ENCODE measurements at places on chromosomes 3 and 15.

DNA sequence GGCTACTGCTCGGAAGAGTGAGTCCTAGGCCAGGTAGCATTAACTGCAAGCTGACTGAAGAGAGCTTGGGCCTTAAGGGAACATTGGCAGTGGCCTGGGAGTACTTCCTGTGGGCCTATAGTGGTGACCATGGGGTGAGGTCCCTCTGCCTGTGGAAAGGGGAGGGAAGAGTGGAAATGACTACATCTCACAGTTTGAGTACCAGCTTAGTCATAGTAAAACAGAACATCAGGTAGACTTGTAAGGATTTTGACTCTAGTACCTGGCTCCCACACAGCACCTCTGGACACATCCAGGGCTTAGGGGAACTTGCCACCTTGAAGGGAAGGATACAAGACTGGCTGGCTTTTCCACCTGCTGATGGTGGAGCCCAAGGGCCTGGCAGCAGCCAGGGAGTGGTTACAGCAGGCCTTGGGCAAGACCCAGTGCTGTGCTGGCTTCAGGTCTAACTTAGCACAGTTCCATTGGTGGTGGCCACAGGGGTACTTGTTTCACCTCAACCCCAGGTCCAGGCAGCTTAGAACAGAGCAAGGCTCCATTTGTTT is 147.8 kb downstream of the SLC9A9 start:
- no peak for DNase-seq

DNA sequence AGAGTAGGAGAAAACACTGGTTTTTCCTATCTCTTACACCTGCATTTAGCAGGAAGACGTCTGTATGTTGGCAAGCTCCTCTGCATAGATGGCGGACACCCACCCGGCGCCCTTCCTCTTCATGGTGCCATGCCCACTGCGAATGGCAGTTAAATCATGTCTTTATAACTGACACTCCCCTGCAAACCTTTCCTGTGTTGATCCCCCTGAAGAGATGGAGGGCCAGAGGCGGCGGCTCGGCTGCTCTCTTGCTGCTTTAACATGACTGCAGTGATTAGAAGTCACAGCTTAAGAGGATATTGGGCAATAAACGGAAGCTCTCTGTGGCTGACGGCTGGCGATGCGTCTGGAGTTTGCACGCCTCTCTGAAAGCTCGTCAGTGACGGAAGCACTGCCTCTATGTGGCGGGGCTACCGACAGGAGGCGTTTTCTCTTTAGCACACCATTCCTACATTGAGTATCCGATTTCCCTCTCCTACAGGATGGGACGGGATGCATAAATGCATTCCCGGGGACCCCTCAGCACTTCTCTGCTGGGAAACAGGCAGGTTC is 25.5 kb upstream of the SNRPA1 start:
- DNase-seq = peak; percentile 30

- no peak for DNase-seq
These were observed 1.1 kb upstream of the TRIM71 start for GRCh38 chr3:32816439-32817256.

DNA sequence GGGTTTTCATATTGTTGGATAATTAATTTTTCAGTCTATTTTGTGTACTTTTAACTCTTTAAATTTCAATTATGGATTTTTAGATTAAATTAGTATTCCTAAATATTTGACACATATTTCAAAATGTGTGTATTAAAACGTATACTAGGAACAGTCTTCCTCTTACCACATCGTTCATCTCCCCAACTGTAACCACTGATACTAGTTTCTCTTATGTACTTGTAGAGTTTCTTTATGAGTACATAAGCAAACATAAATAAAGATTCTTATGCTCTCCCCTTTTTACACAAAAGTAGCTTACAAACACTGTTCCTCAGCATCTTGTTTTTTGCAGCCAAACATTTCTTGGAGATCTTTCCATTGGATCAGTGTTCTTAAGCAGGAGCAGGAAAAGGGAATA is 45.9 kb downstream of the CMSS1 start:
- no peak for DNase-seq

GRCh38 chr15:41904541-41905005 is 10.7 kb upstream of the SPTBN5 start:
- DNase-seq = peak; percentile 66

GRCh38 chr3:169969174-169970095 is 2.8 kb downstream of the SEC62 start:
- DNase-seq = no peak

DNA sequence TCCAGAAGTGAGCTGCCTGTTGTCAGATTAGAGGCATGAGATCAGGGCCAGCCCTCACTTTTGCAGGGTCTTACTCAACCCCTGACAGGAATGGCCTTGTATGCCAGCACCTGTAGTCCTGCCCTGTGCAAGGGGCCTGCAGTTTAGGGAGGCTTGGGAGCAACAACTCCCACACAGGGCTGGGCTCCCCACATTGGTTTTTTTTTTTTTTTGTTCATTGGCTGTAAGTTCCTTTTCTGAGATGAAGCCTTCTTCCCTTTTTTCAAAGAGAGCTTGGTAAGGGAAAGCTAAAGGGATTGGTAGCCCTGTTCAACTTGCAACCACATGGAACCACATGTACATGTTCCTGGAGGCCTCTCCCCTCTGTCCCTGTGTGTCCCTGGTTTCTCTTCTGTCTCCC is 46.4 kb downstream of the TNFAIP8L3 start:
- DNase-seq = no peak

DNA sequence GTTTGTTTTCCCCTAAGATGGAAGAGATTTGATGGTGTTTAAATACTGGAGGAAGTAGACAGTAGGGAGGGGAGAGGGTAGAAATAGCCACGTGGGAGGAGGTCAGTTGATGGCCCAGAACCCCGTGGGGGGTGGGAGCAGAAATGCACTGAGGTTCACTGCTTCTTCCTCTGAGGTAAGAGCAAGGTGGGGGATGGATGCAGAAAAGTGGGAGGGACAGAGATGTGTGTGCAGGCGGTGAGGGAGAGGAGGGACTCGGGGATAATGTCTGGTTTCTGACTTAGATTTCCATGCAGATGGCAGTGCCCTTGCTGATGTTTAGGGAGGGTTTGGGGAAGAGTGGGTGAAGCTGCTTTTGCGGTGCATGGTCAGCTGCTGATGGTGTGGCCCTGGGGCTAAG is 102.9 kb downstream of the ARNT2 start:
- no peak for DNase-seq

GRCh38 chr3:37484884-37485559 is 310.6 kb upstream of the LRRFIP2 start:
- DNase-seq = no peak

GRCh38 chr3:149199474-149199873 is 22.2 kb downstream of the CP start:
- DNase-seq = no peak

DNA sequence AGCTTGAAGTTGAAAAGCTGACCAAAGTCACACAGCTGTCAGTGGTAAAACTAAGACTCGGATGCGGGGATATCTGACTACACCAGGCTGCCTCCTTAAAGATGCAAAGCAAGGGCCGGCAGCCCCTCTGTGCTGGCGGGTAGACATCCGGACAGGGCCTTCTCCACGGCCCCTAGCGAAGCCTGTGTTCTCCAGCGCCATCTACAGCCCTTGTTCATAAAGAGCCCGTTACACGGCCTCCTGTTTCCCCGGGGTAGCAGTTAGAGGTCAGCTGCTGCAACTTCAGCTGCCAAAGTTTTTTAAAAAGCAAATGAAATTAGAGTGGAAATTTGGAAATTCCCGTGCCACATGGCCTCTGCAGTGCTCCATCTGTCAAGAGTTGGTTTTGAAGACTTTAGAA is 383.0 kb downstream of the TBL1XR1 start:
- no peak for DNase-seq

DNA sequence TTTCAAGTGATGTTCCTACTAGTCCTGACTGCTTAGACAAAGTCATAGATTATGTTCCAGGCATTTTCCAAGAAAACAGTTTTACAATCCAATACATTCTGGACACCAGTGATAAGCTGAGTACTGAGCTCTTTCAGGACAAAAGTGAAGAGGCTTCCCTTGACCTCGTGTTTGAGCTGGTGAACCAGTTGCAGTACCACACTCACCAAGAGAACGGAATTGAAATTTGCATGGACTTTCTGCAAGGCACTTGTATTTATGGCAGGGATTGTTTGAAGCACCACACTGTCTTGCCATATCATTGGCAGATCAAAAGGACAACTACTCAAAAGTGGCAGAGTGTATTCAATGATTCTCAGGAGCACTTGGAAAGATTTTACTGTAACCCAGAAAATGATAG is 3.8 kb downstream of the TIPARP start:
- DNase-seq = no peak

DNA sequence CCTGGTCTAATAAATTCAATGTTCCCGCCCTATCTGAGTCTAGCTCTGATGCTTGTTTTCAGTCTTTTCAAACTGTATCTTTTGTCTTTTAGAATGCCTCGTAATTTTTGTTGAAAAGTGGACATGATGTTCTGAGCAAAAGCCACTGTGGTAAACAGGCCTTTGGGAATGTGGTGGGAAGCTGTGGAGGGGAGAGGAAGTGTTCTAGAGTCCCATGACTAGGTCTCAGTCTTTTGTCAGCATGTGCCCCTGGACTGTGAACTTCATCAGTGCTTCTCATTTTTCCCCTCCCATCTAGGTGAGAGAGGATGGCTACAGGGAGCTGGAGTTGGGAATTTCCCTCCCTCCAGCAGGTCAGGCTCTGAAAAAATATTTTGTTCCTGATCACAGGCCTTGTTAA is 33.7 kb downstream of the SUSD5 start:
- DNase-seq = no peak

DNA sequence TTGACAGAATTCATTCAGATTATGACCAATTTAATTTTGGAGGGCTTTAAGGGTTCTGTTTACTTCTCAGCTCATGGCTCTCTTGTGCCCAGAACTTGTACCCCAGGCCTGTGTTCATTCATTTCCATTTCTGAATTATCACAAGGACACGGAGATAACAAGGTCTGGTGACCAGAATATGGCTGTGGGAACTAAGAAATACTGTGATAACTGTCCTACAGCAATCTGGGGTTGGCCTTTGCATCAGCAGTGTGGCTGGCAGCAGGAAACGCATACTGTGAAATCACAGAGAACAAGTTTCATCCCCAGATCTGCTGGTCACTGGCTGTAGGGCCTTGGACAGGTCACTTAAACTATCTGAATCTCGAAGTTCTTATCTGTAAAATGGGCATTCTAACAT is 41.8 kb upstream of the TPM1 start:
- DNase-seq = no peak

GRCh38 chr3:193780397-193780796 is 187.4 kb downstream of the OPA1 start:
- no peak for DNase-seq

DNA sequence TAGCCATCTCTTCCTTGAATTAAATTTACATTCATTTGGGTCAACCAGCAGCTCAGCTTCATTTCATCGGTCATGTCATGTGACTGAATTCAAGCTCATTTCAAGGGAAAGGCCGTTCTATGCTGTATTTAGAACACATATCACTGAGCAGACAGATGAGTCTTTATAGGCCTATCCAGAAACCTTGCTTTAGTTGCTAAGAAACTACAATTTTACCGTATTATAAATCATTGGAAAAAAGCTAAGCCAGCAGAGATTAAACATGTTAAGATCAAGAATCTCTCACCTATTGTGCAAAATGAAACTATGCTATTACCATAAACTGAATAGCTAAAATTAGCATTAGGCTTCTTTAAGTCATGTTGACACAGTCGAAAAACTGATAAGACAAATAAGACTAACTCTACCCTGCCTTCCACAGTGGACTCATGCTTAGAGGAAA is 2.2 kb downstream of the NPTN start:
- no peak for DNase-seq

GRCh38 chr15:92365084-92365483 is 28.6 kb upstream of the ST8SIA2 start:
- DNase-seq = no peak

DNA sequence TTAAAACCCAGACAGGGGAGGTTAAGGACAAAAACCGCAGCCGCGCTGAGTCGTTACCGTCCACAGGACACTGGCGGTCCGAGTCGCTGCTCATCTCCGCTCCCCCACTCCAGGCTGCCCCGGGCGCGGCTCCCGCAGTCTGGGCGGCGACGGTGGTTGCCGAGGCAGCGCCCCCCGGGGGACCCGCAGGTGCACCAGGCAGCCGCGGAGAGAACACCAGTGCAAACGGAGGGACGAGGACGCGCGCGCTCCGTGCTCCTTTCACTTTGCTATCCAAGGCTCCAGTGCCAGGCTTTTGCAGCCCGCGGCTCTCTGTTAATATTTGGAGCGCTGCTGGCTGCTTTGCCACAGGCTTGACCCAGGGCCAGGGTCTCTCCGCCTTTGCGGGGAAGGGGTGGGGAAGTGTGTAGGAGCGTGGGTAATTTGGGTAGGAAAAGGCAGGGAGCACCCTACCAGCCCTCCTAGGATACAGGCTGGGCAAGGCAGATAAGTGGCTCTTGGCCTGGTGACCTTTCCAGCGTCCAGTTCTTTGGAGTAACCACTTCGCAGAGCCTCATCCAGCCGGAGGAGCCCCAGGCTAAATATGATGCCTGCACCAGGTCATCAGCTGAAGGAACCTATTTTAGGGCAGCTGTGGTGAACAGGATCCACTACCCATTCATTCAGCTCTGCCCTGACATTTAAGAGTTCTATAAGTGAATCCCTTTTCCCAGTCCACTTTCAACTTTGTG is at the start of gene GADL1:
Gene GADL1, minus strand, starts transcription at position 141 of the 731 bp plus-strand sequence. Its CDS starts 47 bp downstream, at position 94.
- DNase-seq = no peak

DNA sequence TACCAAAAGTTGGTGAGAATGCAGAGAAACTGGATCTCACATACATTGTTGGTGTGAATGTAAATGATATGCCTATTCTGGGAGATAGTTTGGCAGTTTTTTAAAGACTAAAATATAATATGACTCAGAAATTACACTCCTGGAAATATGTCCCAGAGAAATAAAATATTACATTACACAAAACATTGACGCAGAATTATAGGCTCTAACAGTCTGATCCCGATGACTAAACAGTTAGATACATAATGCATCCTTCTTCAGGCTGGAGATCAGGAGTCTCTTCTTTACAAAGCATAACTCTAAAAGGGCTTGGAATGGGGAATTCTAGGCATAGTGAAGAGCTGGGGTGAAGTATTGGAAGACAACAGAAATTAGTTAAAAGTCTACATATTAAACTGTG is 586.2 kb upstream of the NECTIN3 start:
- DNase-seq = no peak

DNA sequence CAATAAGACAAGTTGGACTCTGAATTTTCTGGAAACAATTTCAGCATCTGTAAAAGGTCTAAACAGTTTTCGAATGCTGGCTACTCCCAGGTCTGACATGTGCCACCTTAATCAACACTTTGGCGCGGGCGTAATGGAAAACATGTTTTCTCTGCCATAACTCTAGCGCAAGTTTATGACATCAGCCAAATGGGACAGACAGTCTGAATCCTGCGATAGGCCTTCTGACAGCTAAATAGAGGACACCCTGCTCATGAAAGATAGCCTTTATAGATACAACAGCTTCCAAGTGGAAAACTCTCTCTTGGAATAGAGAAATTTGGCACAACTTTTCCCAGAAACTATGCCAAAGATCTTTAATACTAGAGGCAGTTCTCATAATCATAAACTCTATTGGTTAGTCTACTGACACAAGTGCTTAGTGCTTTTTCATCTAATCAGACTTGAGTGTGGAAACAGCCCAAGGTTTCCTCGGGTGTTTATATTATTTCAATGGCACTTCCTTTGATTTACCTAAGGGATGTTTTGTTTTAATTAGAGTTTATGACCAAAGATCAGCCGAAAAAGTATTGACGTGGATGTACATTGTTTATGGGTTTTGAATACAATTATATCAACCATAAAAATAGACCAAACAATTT is 120.1 kb upstream of the DPH6 start:
- DNase-seq = no peak

GRCh38 chr3:111691293-111691909 is 96.3 kb upstream of the ZBED2 start:
- no peak for DNase-seq

Data from activated T-cell treated with anti-CD3 and anti-CD28 coated beads for 1 hour (primary cell).